ENCODE measurements at places on chromosomes 2 and 18. TPM values are rescaled to one million over a fixed set of nuclear protein-coding genes. Genes with fewer than 3 reads are reported as not detected.

Gene ADGRF3
- polyA plus RNA-seq = not detected

Gene TMEM169
- polyA plus RNA-seq = 2.0 TPM

Gene REEP1
- not detected for polyA plus RNA-seq

Gene SERPINB11
- not detected for polyA plus RNA-seq

Gene INHA
- not detected for polyA plus RNA-seq

Gene ALKAL2
- polyA plus RNA-seq = not detected

Gene PAX3
- not detected for polyA plus RNA-seq

Gene POMC
- polyA plus RNA-seq = 4.3 TPM

Gene SPP2
- polyA plus RNA-seq = not detected

Gene ATP6V1B1
- not detected for polyA plus RNA-seq

Gene TMEM198
- polyA plus RNA-seq = not detected
